ENCODE measurements at places on chromosomes 1 and 21.

GRCh38 chr1:93738926-93739325 lies 57.3 kb upstream of the BCAR3 start:
- no peak for DNase-seq

- DNase-seq, result no peak
Observed at GRCh38 chr1:6731905-6732304, 30.3 kb upstream of the DNAJC11 start.

DNA sequence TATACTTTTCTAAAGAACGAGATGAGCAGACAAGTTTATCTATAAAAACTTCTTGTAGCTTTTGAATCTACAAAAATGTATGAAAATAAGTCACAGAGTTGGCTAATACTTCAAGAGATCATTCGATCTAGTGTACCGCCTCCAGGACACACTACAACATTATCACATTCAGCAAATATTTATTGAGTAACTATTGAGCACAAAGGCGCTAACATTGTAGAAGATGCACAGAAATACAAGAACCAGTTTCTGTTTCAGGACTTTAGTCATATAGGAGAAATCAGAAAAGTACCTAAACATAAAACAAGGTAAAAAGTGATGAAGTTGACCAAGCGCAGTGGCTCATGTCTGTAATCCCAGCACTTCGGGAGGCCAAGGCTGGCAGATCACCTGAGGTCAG lies 20.6 kb downstream of the WASF2 start:
- DNase-seq, result no peak

DNA sequence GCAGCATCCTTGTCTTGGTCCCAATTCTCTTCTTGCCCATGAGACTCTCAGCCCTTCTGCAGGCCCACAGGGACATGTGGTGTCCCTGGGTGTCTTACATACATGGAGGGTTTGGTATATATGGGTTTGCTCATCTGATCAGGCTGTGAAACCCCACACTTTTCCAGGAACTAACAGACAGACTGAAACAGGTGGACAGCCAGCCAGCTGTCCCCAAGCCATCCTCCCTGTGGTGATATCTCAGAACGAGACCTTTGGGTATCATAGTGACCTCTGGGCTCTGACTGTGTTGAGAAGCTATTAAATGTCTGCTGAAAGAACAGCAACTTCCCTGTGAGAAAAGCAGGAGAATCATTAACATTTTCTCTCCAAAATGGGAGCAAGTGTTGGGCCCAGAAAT lies 115.5 kb upstream of the PAXBP1 start:
- no peak for DNase-seq

GRCh38 chr1:169546087-169546995 lies 39.9 kb downstream of the F5 start:
- no peak for DNase-seq

GRCh38 chr1:24586970-24587820 lies 31.3 kb downstream of the NCMAP start:
- peak; percentile 12 for DNase-seq

Measured in stimulated activated CD8-positive, alpha-beta memory T cell treated with anti-CD3 and anti-CD28 coated beads, Interleukin-4, amount 100 ng/mL, for 4 hours (primary cell).